ENCODE measurements at places on chromosomes 11 and 22. TPM values are rescaled to one million over a fixed set of nuclear protein-coding genes. Genes with fewer than 3 reads are reported as not detected.

- DNase-seq: no peak
These were observed 2.9 kb downstream of the DIXDC1 start for GRCh38 chr11:111939836-111940604.

DNA sequence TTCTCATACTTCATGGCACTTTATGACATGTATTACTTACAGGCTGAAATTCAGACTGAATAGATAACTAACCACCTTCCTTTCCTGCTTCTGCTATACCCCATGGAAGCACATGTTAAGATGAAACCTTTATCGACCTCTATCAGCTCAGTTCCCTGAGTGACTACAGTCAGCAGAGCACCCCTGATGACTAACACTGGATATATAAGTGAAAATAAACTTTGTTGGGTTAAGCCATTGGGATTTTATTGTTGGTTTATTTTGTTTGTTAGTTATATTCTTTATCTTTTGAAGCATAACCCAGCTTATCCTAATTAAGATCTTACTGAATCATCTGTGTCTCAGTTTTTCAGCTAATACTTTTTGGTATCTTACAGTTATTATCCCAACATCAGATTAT lies 23.0 kb upstream of the MAML2 start:
- DNase-seq: no peak

DNA sequence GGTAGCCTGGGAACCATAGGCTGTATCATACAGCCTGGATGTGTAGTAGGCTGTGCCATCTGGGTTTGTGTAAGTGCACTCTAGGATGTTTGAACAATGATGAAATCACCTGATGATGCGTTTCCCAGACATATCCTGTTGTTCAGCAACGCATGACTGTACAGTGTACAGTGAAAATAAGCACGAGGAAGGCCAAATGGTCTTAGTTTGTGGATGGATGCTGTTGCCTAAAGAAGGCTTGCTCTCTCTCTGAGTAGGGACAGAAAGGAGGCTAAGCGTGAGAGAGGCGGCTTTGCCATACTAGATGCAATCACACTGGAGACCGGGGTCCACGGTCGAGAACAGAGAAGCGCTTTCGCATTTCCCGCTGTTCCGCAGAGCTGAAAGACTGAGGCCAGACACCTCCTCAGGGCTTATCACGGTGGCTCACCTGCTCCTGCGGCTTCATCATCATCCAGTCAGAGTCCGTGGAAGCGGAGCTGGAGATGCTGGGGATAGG lies 27.6 kb upstream of the APLP2 start:
- DNase-seq: no peak

- DNase-seq: no peak
These were observed 186.8 kb downstream of the ETS1 start for GRCh38 chr11:128400382-128401203.

DNA sequence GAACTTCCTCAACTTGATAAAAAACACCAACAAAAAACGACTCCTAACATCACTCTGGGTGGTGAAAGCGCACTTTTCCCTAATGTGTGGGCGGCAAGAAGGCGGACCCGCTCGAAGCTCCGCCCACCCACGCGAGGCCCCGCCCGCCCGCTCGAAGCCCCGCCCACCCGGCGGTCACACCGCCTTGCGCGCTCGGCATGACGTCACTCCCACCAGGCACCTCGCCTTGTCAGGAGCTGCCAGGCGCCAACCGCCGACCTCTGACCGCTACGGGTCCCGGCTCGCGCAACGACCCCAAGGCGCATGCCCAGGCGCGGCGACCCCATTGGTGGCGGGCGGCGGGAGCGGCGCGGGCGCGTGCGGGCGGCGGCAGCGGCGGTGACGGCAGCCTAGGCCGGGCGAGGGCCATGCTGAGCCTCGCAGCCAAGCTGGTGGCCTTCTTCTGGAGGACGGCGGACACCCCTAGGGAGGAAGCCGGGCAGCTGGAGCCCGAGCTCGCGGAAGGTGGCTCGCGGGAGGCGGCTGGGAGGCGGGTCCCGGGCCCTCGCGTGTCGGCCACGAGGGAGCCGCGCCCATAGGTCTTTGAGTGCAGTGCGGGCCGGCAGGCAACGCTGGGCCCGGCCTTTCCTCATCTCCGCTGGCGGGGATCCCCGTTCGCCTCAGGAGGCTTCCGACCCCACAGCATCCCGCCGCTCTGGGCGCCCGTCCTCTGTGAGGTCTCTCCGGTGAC lies at the start of gene MOV10L1:
Gene MOV10L1 (plus strand): TSS at position 325 of the 730 bp plus-strand sequence. CDS start 83 bp downstream, at position 408.
- no peak for DNase-seq

DNA sequence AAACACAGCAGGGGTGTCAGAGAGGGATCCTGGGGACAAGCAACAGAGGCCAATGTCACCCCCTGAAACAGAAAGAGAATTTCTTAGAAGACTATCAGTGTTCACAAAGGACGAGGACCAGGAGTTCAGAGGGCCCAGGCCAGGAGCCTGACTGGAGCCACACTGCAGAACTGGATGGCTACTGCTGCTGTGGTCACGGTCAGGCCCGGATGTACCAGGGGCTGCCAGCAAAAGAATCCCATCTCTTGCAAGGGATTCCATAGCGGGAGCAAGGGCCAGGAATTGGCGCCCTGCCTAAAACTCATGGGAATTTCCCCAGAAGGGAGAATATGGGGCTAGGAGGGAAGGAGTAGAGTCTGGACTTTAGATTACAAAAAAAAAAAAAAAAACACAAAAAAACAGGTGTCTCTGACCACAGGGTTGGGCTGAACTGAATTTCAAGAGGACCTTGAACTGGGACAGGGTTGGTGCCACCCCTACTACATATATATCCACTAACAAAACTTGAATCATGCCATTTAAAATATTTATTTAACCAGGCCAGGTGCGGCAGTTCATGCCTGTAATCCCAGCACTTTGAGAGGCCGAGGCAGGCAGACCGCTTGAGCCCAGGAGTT lies 15.7 kb upstream of the KCTD14 start:
- no peak for DNase-seq

GRCh38 chr11:1840780-1841480 lies 2.1 kb downstream of the TNNI2 start:
- no peak for DNase-seq

DNA sequence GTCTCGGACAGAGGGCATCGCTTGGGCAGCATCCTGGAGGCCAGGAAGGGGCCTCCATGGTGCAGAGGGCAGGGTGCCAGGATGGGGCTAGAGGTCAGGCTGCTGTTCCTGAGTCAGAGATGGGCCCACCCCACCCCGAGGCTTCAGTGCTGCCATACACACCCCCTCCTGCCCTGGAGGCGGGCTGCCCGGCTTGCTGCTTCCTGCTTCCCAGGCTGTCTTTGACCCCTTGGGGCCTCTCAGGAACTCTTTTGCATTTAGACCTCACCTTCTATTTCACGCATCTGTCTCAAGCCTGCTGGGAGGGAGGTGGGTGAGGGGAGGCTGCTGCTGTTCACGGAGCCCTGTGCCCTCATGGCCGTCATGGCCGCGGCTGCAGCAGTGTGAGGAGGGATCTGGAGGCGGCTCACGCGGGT lies 6.6 kb upstream of the GRAMD4 start:
- no peak for DNase-seq

DNA sequence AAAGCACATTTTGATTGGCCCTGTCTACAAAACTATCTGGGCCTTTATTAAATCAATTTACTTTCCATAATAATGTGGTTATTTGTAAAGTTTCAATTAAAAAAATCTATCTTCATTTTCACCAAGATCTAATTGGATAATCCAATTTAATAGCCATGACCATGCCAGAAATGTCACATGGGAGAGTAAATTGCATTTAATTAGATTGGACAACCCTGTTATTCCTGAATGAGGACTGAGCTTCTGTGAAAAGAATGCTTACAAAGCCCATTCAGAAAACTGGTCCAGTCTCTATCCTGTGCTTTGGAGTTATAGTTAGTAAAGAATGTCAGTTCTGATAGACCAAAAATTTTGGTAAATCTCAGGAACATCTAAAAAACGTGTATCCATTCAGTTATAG lies 541.9 kb upstream of the ANO5 start:
- DNase-seq: no peak

GRCh38 chr11:55658608-55659007 lies 3.4 kb upstream of the OR4C6 start:
- DNase-seq: no peak

DNA sequence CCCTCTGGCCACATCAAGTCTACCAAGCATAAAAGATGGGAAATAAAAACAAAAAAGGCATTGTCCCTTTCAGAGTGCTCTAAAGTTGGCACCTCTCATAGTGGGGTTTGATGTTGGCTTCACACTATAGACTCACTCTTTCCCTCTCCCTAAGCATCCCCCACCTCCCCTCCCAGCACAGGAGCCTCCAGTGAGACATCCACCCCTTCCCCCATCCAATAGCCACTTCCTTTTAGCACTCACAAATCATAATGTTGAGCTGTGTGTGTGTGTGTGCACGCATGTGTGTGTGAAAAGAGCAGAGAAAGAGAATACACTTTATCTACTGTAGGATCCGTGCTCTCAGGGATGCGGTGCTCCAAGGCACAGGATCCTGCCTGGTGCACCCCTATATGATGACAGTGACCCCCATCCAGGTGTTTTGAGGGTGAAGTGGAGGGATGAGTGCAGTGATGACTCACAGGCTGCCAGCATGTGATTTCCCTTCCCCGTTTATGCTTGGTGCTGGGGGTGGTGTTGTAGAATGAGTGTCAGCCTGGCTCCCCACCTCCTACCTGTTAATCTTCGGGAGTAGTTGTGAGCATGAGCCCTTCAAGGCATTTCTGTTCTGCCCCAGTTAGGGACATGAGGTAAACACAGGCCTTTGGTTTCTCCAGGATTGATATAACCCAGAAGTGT lies 235.2 kb upstream of the B3GAT1 start:
- no peak for DNase-seq

GRCh38 chr11:106624377-106624776 lies 393.9 kb downstream of the GUCY1A2 start:
- no peak for DNase-seq

DNA sequence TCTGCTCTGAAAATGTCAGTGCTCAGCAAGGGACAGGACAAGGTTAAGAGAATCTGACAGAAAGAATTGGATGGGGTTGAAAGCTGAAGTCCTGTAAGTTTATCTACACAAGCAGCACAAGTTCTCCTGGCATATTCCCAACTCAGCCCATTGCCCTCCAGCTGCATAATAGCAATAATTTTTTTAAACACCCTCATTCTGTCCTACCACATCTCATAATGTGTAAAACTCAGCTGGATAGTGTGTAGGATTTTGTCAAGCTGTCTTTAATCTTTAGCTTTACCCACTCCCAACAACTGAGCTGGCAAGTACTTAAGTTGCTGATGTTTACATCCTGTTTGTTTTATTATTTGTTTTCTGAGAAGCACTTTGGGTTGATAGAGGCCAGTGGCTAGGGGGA lies 158.9 kb downstream of the CADM1 start:
- no peak for DNase-seq

DNA sequence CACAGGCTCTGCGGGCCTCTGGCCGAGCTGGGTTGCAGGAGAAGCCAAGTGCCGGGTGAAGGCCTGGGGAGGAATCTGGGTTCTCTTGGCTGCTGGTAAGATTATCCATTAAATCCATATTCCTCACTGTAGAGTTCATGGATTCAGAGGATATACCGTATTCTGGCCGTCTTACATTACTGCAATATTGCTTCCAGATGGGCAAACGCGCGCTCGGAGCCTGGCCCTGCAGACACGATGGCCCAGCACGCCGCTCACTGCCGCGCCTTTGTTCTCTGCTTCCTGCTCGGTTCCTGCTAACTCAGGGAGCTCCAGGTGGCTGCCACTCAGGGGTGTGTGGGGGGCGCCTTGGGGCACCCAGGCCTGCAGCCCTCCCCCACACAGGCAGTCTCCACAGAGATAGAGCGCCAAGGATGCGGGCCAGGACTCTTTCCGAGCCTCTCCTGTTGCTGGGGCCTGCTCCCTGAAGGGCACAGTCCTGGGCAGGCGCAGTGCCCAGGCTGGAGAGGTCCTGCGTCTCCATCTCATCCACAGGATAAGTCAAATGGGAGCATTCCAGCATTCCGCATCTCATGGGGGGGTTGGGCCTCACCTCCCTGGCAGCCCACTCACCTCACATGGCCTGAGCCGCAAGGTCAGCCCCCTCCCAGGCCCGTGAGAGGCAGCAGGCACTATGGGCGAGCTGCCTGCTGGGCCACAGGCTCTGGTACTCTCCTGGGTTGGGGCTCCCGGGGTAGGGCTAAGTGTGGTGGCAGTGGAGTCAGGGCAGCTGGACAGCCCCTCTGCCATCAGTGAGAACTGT lies 14.1 kb upstream of the KCNQ1OT1 start:
- no peak for DNase-seq

Gene ARHGAP42
- 27.7 TPM for total RNA-seq

Gene CNTN5
- 0.50 TPM for total RNA-seq

Gene OR5AL1
- not detected for total RNA-seq

Gene SLCO2B1
- 6.6 TPM for total RNA-seq

Gene MYO7A
- total RNA-seq: 5.3 TPM

Gene OSM
- total RNA-seq: not detected

Gene PMM1
- 51.3 TPM for total RNA-seq

Data from progenitor cell of endocrine pancreas (in vitro differentiated cells).